NCI-H446 (cell line): ENCODE measurements at places on chromosomes 5 and 9.

GRCh38 chr9:34577400-34578240, 11.9 kb downstream of the CNTFR start:
- no peak for DNase-seq

DNA sequence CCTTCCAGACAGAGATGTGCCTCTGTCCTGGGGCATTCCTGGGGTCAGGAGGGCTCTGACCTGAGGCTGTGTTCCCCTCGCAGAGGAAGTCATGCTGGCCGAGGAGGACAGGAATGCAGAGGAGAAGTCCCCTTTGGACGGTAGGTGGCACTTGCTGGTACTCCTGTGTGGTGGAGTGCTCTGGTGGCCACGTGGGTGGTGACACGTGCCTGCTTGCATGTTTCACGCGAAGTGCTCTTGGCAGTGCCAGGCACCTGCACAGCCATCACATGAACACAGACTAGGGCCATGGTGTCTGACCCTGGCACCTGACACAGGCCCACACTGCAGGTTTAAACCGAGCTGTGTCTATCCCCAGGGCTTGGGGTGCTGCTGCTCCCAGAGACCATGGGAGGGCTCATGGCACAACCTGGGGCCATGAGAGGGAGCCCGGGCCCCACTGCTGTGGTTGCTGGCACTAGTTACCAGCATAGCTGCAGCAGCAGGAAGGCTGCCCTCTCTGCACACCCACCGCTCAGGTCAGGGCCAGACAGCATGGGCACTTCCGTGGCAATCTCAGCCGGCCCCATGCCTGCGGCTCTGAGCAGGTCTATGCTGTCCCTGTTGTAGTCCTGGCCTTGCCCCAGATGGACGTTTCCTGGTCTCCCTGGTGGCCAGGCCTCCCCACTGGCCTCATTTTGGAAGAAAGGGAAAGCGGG, 79.3 kb downstream of the CACNA1B start:
- no peak for DNase-seq

- no peak for DNase-seq
Measured at GRCh38 chr9:132485393-132485792, 75.4 kb downstream of the CFAP77 start.

GRCh38 chr9:113350937-113351336, 1.6 kb downstream of the BSPRY start:
- DNase-seq, result no peak
